SK-N-DZ (cell line): ENCODE measurements at places on chromosomes 2 and 18.

GRCh38 chr2:19380532-19380931 lies 22.1 kb upstream of the OSR1 start:
- no peak for DNase-seq

DNA sequence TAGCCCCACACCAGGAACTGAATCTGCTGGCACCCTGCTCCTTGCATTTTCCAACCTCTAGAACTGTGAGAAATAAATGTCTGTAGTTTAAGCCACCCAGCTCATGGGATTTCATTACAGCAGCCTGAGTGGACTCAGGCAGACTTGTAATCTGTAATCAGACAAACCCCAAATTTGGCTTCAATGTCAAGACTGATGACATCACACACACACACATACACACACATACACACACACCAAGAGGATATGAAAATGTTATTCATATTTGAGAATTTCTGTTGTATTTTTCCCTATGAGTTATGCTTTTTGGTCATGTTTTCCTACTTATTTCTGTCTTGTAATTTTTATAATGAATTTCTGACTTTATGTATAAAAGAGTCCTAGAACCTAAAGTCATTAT lies 83.8 kb upstream of the GLI2 start:
- DNase-seq, result no peak

GRCh38 chr2:216620786-216621185 lies 12.4 kb upstream of the IGFBP2 start:
- DNase-seq, result peak; percentile 46

DNA sequence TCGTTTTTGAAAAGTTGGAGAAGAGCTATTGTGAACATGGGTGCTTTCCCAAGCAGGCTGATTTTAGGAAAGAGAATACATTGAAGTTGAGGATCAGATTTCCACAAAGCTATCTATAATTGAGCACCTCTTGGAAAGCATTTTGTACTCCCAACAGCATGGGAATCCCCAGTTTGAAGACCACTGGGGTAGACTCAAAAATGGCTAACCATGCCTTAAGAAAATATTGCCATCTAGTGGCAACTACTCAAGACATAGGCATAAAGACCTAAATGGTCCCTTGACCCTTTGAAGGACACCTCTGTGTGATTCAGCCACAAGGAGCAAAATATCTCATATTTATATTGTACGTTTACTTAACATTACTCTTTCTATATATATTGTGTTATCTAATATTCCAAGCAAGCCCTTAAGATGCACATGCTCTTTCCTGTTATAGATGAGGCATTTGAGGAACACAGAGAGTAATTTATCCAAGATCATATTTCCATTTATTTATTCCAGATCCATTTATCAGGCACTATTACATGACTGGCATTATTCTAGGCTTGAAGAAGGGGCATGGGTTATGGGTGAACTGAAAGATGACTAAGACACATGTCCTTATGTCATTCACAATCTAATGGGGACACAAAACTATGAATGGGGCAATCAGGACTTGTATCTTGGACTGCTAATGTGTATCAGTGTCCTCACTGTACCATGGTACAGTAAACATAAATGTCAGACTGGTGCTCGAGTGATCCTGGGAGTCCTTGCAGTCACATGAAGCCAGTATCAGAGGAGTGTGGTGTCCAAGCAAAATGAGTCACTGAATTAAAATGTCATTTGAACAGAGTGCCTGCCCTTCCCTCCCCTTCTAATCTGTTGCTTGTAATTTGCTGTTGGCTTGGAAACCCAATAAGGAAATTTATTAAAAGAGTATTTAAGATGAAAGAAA lies 121.0 kb upstream of the XPO1 start:
- DNase-seq, result peak; percentile 54

- DNase-seq, result no peak
Measured at GRCh38 chr2:105866216-105867185, 121.8 kb downstream of the NCK2 start.

DNA sequence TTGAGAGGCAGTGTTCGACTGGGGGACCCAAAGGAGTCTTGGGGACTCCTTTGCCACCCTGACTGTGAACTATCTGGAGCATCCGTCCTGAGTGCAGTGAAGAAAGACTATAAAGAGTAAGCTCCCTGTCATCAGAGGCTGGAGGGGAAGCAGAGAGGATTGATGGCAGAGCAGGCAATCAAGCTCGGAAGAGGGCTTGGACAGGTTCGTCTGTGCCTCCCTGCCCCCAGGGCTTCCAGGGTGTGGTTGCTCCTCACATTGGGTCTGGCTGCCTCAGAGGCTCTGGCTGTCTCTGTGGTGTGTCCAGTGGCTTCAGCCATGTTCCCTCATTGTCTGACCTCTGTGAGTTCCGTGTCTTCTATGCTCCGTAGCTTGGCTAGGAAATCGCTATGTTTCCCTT lies 13.8 kb upstream of the EN1 start:
- DNase-seq, result no peak

DNA sequence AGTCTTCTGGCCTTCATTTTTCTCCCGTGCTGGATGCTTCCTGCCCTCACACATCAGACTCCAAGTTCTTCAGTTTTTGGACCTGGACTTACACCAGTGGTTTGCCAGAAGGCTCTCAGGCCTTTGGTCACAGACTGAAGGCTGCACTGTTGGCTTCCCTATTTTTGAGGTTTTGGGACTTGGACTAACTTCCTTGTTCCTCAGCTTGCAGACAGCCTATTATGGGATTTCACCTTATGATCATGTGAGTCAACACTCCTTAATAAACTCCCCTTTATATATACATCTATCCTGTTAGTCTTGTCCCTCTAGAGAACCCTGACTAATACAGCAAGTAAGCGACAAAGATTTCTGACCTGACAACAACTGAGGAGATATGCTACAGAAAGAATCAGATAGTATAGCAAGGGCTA lies 7.2 kb downstream of the CDC42EP3 start:
- no peak for DNase-seq

GRCh38 chr2:123091471-123091870 lies 933.6 kb upstream of the CNTNAP5 start:
- no peak for DNase-seq

DNA sequence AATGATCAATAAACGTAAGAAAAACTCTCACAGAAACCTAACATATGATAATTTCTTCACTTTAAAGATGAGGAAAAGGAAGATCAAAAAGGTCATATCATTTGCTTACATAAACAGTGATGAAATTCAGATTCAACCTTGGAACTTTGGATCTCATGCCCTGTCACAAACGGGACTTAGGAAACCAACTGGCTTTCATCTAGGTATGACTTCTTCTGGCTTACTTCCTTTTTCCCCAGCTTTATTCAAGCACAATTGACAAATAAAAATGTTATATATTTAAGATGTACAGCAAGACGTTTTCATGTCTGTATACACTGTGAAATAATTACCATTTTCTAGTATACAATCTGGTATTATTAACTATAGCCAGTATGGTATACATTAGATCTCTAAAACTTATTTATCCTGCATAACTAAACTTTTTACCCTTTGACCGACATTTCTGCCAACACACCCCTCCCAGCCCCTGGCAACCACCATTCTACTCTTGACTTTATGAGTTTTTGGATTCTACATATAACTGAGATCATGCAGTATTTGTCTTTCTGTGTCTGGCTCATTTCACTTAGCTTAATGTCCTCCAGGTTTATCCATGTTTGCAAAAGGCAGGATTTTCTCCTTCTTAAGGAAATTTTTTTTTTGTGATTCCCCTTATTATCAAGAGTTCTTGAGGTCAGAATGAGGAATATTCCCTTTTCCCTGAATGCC lies 46.0 kb upstream of the COBLL1 start:
- DNase-seq, result no peak

GRCh38 chr2:32772638-32773447 lies 145.0 kb downstream of the TTC27 start:
- peak; percentile 41 for DNase-seq

- no peak for DNase-seq
Measured at GRCh38 chr2:230269715-230270114, 44.2 kb downstream of the SP140 start.

DNA sequence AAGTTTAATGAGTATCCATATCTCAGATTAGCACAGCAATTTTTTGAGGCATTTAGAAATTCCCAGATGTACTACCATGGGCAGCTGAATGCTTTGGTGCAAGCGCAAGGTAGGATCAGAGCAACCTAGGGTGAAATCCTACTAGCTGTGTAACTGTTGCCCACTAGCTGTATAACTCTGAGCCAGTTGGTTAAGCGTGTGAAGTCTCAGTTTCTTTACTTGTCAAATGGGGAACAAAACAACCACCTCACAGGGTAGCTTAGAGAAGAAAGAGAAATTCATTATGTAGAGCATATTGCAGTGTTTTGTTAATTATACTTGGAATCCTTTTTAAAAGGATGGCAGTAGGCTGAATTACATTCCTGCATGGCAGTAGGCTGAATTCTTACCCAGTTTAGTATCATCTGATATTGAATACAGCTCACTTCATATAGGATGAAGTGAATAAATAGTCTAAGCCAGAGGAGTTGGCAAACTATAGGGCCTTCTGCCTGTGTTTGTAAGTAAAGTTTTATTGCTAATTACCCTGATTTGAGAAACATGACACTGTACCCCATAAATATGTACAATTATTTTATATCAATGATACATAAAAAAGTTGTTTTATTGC lies 180.7 kb downstream of the PLCL1 start:
- DNase-seq, result no peak

DNA sequence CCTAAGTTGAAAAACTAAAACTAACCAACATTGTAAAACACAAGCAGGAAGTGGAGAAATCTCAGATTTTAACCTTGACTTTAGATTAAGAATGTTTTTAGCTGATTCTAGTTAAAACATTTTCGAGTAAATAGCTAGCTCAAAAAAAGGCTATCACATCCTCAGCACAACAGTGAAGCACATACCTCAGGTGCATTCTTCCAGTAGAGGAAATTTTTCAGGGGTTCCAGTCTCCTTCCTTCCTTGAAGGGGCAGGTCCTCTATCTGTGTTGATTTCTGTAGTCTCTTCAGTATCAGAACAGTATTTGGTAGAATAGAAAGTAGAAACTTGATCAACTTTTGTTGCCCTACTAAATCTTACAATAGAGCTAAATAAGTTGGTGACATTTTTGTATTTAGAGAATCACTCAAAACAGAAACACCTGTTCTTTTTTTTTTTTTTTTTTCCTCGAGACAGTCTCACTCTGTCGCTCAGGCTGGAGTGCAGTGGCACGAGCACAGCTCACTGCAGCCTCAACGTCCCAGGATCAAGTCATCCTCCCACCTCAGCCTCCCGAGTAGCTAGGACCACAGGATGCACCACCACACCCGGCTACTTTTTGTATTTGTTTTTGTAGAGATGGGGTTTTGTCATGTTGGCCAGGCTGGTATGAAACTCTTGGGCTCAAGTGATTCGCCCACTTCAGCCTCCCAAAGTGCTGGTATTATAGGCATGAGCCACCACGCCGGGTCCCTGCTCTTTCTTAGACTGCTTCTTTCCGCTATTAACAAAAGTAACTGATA lies 6.9 kb upstream of the GPR155 start:
- DNase-seq, result no peak

DNA sequence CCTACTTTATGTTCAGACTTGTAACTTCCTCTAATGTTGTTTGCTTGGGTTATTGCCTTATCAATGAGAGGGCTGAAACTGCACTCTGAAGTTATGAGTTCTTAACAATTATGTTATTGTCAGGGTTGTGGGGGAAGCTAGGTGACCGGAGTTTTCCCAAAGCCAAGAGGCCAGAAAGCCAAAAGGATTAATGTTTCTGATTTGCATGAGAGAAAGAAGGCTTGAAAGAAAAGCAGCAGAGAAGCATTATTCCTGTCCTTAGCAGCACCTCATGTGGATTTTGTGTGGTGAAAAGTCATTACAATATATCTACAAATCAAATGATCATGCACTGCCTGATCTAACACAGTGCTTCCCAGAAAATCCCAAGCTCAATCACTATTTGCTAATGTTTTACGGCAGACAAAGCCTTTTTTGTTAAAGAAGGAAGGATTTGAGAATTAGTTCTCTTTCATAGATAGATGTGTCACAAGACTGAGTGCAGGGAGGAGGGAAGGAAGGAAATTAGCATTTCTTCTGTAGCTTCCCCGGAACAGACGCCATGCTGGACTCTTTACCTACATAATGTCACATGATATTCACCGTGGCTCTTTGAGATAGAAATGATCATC lies 203.2 kb downstream of the ALK start:
- no peak for DNase-seq

GRCh38 chr18:6719910-6720683 lies 9.4 kb upstream of the ARHGAP28 start:
- no peak for DNase-seq

GRCh38 chr2:43430489-43430888 lies 165.3 kb downstream of the THADA start:
- DNase-seq, result no peak

DNA sequence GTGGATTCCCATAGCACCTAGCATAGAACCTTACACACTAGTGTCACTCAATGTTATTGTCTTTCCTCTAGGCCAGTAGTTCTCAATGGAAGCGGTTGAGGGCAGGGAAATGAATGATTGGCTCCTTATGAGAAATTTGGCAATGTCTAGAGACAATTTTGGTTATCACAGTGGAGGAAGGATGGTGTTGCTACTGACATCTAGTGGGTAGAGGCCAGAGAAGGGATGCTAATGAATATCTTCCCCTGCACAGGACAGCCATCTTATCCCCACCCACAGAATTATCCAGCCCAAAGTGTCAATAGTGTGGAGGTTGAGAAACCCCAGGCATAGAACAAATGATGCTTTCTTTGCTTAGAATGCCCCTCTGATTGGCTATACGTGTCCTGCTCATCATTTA lies 15.8 kb downstream of the C18orf63 start:
- DNase-seq, result no peak

DNA sequence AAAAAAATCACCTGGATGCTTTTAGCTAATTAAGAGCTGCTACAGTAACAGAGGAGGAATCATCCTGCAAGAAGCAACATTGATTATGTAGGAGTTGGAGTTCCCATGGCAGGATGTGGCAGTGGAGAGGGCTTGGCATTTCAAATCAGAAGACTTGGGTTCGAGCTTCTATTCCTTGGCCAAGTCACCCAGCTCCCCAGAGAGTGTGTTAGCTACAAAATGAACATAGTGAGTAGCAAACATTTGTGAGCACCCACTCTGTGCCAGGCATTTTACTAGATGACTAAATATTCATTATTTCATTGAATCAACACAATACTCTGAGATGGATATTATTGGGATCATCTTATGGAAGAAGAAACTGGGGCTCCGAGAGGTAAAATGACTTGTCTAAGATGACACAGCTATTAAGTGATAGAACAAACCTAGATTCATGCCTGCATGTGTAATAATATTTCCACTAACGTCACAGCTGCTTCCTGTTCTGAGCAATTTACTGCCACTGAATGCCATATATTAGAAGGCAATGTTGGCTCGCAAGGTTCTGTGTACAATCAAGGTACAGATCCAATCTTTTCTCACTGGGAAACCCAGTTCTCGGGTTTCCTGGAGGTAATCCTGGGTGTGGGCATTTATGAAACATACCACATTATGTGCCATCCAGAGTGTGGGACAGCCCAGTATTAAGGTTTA lies 18.0 kb downstream of the NTSR2 start:
- no peak for DNase-seq
